ENCODE measurements at places on chromosomes 13 and 19.

- DNase-seq = no peak
These were observed 170.5 kb upstream of the HTR2A start for GRCh38 chr13:47067306-47067705.

DNA sequence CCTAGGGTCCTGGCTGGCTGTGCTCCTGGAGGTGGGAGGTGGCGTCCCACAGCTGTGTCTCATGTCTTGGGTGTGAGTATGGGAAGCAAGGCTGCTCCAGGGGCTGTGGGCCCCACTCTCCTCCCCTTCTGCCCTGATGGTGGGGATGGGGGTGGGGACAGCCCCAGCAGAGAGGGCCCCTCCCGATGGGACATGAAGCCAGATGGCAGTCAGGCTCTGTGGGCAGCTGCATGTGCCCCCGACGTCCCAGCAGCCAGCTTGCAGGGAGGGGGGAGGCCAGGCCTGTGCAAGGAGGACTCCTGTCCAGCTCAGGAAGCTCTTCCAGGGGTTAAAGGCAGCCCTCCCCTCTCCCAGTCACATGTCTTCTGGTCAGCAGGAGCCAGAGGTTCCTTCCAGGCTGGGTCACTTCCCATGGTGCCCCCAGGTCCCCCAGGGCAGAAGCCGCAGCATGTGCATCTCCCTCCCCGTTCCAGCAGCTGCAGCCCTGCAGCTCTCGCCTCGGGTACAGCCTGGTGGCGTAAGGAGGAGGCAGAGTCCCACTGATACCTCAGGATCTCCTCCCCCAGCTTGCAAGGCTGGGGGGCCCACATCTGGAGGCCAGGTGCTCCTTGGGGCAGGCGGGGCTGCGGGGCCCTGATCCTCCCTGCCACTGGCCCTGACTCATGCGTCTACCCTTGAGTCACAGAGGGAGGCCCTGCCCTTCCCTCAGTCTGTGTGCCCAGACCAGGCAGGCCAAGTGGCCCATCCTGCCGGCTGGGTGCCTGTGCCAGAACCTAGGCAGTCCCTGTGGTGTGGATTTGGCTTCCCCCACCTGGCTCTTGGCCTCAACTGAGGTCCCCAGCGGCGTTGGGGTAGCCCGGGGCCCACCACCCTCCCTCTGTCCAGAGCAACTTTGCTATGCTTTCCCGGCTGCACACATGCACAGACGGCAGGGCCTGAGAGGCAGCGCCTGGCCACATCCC, 13.0 kb downstream of the YIPF2 start:
- no peak for DNase-seq

- DNase-seq = no peak
These were observed 25.1 kb upstream of the CD70 start for GRCh38 chr19:6616011-6616410.

GRCh38 chr19:55086730-55087541, 11.3 kb downstream of the EPS8L1 start:
- no peak for DNase-seq

- no peak for DNase-seq
These were observed 61.1 kb downstream of the IRS2 start for GRCh38 chr13:109725297-109725696.

DNA sequence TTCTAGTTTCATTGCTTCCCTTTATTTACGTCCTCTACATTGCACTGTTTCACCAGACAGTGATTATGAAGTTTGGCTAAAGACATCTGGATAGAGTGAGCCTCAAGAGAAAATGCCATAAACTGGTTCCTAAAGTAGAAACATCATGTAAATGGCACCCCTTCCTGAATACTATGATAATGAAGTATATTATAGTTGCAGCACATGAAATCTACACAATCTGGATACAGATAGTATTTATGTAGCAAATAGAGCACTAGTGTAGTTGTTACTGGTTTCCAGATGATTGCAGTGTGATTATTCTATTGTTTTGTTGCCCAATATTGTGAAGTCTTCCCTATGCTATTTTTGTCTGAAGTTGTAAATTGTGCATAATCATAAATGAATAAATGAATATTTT, 2786.9 kb upstream of the PCDH20 start:
- no peak for DNase-seq

DNA sequence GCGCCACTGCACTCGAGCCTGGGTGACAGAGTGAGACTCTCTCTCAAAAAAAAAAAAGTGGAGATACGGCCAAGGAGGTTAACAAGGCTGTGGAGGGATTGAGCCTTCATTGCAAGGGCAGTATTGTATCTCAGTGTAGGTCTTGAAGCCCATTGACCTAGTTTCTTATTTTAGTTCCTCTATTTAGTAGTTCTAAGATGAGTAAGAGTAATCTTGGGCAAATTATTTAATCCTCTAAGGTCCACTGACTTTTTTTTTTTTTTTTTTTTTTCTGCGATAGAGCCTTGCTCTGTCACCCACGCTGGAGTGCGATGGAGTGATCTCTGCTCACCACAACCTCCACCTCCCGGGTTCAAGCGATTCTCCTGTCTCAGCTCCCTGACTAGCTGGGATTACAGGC, 14.3 kb upstream of the ILF3 start:
- no peak for DNase-seq

DNA sequence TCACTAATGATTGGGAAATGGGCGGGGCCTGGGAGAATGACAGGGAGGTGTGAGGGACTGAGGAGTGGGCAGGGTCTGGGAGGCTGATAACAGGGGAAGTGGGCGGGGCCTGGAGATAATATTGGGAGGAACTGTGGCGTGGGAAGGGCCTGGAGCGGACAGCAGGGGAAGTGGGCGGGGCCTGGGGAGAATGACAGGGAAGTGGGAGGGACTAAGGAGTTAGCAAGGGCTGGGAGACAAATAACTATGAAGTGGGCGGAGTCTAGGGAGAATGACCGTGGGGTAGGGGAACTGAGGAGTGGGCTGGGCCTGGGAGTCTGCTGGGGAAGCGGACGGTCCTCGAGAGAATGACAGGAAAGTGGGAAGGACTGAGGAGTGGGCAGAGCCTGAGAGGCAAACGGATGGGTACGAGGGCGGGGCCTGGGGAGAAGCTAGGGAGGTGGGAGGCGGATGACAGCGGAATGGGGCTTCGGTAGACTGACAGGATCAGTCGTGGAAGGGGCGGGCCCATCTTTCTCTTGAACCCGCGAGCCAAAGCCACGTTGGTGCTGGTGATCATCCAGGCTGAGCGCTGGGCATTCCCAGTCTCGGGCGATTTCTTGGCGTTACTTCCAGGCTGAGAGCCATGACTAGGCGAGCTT, 14.0 kb upstream of the TUBB4A start:
- DNase-seq = peak; percentile 77

DNA sequence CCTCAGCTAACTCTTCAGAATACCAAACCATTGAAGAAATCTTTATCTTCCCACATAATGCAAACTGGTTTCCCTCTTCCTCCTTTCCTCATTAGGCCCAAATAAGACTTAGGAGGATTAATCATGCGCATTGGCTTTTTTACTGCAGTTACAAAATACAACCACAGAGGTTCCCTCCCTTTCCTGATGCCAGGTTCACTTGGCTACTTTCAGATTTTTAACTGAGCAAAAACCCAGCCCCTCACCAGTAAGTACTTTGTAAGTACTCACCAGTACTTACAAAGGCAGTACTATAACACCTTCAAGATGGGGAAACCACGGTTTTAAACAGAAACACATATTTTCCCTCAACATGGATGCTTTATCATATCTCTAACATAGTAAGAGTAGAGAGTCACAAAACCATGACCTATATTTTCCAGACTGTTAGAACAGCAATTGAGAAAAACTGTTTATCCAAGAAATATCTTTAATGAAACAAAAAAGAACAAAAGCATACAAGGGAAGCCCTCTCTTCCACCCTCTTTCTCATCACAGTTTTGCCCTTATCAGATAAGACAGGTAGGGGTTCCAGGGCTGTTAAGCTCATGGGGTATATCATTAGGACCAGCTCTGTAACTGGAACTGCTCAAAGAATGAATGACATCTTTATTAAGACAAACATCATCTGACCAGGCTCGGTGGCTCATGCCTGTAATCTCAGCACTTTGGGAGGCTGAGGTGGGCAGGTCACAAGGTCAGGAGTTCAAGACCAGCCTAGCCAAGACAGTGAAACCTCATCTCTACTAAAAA, 12.7 kb downstream of the FOXO1 start:
- DNase-seq = no peak

DNA sequence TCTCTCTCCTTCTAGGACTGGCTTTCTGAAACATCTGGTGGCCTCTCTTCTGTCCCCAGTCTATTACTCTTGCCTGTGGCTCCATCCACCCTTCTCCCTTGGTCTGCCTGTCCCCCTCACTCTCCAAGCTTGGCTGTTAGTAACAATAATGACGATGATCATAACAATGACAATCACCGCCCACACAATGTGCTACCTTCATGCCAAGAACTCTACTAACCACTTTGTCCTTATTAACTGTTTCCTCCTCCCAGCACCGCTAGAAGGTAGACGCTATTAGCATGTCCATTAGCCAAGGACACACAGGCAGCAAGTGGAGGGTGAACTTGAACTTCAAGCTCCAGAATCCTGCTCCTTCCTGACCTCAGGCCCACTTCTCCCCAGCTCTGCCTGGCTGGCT, 2.7 kb downstream of the GYS1 start:
- DNase-seq = no peak

DNA sequence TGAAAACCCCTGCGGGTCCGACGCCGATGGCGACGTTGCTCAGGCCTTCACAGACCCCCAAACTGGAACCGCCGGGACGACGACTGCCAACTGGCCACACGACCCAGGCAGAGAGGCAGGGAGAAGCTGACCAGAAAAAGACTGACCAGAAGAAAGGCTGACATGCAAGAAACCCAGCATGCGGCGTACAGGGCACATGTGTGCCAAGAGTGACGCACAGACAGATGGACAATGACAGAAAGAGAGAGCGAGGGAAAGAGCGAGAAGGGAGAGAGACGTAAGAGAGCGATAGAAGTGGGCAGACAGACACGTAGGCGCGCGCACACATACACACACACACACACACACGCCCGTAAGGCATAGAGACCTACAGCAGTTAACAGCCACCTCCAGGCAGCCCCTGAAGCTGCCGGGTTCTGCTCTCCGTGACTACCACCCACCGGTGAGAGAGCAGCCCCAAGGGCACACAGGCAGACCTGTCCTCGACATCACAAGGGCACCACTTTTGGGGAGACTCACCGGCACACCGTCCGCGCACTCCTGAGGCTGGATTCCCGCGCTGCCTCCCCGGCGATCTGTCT, 67.2 kb upstream of the ZNF527 start:
- no peak for DNase-seq

DNA sequence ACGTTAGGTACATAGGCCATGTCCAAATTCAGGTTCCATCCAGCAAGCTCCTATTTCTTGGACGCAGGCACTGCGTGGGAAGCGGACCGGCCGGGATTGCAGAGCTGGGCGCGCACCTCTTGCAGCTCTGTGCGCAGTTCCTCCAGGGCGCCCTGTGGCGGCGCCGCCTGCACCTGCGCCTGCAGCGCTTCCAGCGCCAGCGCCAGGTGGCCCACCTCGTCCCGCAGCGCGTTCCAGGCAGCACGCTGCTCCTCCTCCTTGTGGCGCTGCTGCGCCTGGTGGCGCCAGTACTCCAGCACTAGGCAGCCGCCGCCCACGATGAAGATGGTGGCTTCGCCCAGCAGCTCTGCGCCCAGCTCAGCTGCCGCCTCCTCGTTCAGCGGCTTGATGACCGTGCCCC, 31.1 kb downstream of the OPA3 start:
- DNase-seq = no peak

GRCh38 chr19:45789035-45789786, 3.4 kb downstream of the DMWD start:
- no peak for DNase-seq

Data from keratinocyte (primary cell).